ENCODE measurements at places on chromosomes 4 and X.

- no peak for DNase-seq
Measured at GRCh38 chrX:41526271-41526670, 79.1 kb downstream of the NYX start.

DNA sequence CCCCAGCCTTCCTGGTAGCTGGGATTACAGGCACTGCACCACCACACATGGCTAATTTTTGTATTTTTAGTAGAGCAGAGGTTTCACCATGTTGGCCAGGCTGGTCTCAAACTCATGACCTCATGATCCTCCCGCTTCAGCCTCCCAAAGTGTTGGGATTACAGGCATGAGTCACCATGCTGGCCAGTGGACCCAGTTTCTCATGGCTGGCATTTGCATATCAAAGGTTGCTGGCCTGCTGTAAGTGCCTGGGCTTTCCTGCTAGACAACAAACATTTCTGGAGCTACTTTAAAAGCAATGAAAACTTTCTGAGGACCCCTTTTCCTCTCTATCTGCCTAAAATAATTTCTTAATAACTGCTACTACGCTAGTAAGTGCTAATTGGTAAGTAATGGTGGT, 228.2 kb downstream of the PCDH10 start:
- no peak for DNase-seq

DNA sequence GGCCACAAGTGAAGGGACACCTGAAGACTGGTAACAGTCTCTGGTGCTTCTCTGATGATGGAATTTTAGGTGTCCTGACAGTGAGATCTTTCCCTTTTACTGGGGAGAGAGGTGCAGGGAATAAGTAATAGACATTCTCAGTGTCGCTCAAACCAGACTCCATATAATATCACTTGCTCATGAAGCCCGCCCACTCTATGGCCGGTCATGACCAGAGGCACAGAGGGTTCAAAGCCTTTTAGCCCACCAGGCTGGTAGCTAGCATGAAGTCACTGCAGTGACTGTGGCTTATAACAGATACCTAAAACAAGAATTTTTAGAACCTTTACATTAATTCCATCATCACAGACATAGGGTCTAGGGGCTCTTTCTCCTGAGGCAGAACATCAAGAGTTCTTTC, 2.9 kb downstream of the CD40LG start:
- DNase-seq: no peak

DNA sequence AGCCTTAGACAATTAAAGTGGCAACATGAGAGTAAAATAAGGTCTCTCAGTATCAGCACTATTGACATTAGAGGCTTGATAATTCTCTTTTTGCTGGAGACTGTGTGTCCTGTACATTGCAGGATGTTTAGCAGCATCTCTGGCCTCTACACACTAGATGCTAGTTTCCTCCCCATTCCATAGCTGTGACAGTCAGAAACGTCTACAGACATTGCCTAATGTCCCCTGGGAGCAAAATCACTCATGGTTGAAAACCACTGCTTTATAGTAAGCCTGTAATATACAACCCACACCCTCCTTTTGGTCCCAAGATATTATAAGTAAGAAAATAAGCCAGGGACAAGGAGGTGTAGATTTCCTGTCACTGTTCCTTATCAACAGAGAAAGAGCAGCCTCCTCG, 166.0 kb downstream of the FRMPD4 start:
- no peak for DNase-seq

- DNase-seq: no peak
Measured at GRCh38 chrX:111687305-111687704, 6.3 kb downstream of the ALG13 start.

DNA sequence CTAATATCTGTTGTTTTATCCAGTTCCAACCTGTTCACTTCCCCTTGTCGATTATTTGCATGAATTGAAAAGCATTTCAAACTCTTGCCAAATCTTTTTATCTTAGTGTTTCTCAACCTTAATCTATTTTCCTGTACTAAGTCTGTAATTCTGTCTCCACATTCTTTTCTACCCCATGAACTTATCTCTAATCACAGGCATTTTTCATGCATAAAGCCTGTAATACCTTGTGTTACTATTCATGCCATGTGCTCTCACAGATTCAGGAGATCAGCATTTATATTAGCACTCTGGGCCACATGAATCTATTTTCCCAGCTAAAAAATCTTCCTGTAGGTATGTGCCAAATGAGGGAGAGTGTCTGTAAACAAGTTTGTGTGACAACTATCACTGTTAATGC, 1360.9 kb downstream of the STIM2 start:
- no peak for DNase-seq

DNA sequence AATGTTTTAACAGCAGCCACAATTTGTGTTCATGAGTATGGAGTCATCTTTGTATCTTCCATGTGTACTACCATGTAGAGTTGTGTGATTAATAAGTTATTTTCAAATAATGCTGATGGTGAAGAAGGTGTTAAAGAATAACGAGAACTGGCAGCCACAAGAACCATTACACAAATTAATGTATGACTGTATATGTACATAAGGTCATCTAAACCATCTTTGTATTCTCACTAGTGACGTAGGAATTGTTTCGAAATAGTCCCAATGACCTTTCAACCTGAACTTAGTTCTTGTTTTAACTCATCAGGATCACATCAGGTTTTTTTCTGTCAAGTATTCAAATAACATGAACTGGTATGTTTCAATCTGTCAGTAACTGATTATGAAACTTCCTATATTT, 48.3 kb upstream of the NOCT start:
- no peak for DNase-seq

- DNase-seq: no peak
Measured at GRCh38 chr4:85787133-85787532, 312.2 kb downstream of the ARHGAP24 start.

- DNase-seq: no peak
Measured at GRCh38 chrX:54865208-54865607, 55.4 kb upstream of the TRO start.

GRCh38 chr4:99934891-99935290, 11.5 kb downstream of the DNAJB14 start:
- DNase-seq: no peak

DNA sequence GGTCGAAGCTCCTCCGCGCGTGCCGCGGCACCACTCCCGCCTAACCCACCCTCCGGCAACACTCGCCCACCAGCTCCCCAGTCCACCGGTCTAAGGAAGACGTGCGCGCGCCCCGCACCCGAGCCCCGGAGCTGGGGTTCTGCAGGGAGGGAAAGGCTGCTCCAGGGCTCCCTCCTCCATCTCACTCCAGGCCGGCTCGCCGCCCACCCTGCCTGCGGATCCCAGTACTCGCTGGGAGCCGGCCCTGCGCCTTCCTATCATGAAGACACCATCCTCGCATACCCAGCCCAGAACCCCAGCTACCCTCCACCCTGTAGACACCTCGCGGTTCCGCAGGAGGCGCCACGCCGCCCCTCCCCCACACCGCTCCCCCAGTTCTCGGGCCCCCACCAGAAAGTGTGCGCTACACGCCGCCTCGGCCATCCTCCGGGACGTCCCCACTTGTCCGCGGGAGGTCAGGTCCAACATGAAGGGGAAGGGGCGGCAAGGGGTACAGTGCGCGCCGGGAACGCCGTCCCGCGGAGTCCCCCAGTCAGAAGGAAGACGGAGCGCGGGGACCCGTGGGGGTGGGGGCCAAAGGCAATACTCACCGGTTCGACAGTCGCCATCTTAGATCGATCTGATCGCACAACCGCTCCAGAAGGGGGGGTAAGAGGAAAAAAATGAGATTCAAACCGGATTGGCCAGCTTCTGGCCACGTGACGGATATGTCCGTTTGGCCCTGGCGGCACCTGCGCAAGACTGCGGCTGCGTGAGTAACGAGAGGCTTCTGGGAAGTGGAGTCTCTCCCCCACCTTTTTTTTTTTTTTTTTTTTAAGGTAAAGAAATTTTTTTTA, at the start of gene EIF4E:
Gene EIF4E, minus strand, starts transcription at position 629 of the 836 bp plus-strand sequence. Its CDS starts 21 bp downstream, at position 608.
- peak; percentile 96 for DNase-seq

GRCh38 chrX:71615954-71616353, 2.4 kb downstream of the CXCR3 start:
- DNase-seq: peak; percentile 34

- DNase-seq: no peak
Measured at GRCh38 chrX:69430785-69431184, 73.3 kb upstream of the NALF2 start.

DNA sequence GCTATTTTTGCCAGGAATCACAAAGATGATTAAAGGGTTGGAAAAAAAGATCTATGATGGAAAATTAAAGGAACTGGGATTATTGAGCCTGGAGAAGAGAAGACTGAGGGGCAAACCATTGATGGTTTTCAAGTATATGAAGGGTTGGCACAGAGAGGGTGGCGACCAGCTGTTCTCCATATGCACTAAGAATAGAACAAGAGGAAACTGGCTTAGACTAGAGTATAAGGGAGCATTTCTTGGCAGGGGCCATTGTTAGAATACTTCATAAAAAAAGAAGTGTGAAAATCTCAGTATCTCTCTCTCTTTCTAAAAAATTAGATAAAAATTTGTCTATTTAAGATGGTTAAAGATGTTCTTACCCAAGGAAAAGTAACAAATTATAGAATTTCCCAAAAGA, 75.1 kb downstream of the NPNT start:
- DNase-seq: no peak

GRCh38 chrX:100695302-100695701, 36.6 kb downstream of the SYTL4 start:
- DNase-seq: peak; percentile 9

DNA sequence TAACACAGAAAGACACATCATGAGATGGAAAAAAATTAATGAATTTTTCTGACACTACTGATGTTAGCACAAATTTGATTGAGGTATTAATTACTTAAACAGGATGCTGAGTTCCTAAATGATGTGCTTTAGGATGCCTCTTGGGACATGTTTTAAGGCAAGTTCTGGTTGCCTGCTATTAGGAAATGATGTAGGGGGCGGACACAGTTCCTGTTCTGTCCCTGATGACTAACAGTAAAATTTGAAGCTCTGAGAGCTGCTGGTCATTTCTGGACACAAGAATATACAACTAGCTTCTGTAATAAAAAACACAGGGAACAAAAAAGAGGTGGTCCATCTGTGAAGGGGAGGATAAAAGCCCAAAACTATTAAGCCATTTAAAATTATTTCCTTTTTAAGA, 163.2 kb upstream of the ETNPPL start:
- no peak for DNase-seq

DNA sequence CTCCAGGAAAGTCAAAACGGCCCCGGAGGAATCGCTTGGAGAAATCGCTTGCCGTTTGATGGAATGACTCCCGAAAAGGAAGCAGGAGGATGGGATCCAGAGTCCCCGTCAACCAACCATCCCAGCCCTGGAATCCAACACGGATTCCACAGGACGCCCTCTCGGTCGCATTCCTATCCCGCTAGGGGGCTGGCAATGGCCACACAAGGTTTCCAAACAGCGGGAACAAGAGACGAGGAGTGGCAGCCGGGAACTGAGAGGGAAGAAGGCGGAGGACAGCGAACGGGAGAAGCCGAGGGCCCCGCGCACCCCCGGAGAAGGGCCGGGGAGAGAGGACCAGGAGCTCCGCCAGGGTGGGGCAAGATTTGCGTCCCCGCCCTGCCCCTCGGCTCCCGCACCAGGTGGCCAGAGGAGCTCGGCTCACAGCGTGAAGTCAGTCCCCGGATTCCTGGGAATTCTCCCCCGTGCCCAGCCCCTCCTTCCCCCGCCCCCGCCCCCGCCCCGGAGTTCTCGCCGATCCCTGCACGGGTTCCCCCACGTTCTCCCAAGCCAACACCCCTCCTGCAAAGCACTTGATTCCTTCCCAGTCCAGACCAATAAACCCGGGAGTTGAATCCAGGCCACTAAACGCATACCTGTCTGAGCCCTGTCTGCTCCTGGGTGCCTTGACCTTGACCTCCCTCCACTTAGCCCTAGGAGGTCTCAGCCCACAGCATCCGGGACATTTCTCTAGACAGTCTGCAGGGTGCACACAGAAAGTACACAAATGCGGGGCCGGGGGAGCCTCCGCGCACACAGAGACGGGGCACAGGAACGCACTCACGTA, 1.4 kb downstream of the PDZD4 start:
- no peak for DNase-seq

GRCh38 chr4:100836929-100837328, 319.1 kb upstream of the EMCN start:
- DNase-seq: no peak

DNA sequence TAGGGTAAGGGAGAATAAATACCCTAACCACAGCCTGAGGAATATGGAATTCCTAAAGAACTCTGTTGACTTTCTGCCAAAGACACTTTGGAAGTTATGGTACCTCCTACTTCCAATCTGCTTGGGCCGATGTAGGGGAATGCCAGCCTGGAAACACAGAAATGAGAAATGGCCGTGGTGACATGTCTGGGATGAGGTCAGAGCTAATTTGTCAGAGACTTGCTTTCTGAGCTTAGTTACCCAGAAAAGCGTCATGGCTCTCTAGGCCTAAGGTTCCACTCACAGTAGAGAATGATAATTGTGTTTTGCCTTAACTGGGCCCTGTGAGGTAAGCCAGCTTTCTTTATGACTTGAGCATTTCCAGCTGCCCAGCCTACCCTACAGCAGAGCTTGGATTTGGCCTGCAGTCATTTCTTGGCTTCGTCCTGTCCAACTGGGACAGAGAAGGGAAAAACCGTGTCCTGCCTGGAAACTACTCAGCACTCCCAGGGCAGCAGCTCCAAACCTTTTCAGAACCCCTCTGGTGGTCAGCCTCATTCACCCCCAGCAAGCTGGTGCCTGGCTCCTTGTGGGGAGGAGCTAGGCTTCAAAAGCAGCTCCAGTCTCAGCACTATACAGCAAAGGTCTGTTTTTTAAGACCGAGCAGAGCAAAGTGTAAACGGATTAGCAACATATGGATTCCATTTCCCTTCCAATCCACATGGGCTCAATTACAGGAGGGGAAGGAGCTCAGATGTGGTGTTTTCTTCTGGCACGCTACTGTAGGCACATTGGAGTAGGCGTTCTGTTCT, 92.3 kb downstream of the RLIM start:
- DNase-seq: no peak

- no peak for DNase-seq
Measured at GRCh38 chrX:139448996-139449395, 81.5 kb upstream of the F9 start.

- DNase-seq: no peak
Measured at GRCh38 chrX:9293051-9293496, 171.8 kb upstream of the TBL1X start.

DNA sequence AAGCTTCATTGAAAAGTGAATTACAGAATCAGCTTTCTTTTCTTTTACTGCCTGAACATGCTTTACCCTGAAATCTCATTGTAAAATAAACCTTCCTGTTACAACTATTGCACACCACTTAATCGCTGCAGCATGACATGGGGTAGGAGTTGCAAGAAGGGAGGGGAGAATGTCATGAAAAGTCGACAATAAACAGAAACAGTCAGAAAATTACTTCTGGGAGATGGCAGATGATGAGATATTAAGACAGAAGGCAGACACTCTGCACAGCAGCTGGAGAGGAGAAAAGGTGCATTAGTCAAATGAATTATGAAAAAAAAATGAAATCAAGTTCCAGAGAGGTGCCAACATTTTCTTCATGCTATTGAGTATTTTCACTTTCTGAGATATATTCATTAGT, 287.7 kb downstream of the PCDH7 start:
- DNase-seq: no peak

- peak; percentile 27 for DNase-seq
Measured at GRCh38 chrX:9257718-9258420, 207.0 kb upstream of the TBL1X start.

GRCh38 chr4:75158451-75158850, 225.5 kb downstream of the PARM1 start:
- DNase-seq: no peak

- peak; percentile 43 for DNase-seq
Measured at GRCh38 chr4:99868126-99868596, 26.1 kb downstream of the LAMTOR3 start.

- no peak for DNase-seq
Measured at GRCh38 chrX:132365490-132365889, 123.3 kb downstream of the MBNL3 start.
